ENCODE measurements at places on chromosomes 11 and 22.

DNA sequence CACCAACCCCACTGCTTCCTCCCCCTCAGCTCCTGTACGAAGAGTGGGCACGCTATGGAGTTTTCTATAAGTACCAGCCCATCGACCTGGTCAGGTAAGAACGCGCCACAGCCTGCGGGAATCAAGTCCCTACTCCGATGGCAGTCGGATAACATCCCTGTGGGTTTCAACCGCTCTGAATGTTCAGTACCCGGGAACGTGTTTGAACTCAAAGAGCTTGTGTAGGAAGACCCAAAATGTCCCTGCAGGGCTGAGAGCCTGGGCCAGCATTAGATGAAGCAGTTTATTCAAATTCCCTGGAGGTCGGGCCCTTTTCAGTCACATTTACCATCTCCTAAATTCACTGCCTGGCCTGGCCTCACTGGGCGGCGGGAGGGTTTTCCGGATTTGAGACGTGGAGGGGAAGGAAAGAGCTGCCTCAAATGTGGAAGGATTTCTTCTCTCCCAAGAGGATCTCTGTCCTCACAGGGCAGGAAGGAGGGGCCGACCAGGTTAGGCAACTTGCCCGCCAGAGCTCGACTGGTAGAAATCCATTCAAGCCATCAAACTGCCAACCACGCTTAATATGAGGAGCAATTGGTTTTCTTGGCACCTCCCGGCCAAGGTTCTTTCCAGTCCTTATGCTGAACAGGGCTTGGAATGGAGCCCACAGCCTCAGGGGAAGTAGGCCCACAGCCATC, 46.3 kb downstream of the ANO1 start:
- DNase-seq = no peak

- no peak for DNase-seq
These were observed 12.9 kb downstream of the TMEM132A start for GRCh38 chr11:60937144-60937527.

- no peak for DNase-seq
These were observed 35.1 kb upstream of the CUL5 start for GRCh38 chr11:107973641-107974040.

GRCh38 chr11:2771758-2772466, 72.1 kb upstream of the KCNQ1OT1 start:
- no peak for DNase-seq

DNA sequence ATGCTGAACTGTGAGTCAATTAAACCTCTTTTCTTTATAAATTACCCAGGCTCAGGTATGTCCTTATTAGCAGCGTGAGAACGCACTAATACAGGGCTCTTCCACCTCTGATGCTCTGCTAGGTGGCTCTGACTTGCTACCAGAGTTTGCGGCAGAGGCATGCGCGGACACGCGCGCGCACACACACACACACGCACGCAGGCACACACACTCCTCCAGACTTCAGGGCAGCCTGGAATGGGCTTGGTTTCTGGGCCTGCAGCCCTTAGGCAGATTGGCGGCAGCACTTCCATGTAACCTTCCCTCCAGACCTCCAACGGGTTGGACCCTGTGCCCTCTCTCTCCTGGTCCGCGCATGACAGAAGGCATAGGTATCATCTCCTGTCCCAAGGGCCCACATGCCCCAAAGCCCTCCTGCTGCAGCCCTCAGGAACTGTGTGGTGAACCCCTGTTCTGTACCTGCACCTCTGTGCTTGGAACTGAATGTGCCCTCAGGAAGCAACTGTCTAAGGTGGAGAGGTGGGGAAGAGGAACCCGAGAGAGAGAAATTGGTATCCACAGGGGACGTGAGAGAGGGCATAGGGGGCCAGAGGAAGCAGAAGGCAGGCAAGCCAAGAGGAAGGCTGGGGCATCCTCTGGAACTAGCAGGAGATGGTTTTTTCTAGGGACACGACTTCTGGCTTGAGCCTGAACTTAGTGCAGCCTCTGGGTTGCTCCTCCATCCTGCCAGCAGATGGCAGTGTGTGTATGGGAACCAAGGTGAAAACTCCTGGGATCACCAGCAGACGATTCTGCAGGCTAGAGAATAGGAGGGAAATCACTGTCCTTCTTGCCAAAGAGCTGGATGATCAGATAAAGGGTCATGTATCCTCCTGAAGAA, 23.4 kb upstream of the RIC3 start:
- peak; percentile 30 for DNase-seq

DNA sequence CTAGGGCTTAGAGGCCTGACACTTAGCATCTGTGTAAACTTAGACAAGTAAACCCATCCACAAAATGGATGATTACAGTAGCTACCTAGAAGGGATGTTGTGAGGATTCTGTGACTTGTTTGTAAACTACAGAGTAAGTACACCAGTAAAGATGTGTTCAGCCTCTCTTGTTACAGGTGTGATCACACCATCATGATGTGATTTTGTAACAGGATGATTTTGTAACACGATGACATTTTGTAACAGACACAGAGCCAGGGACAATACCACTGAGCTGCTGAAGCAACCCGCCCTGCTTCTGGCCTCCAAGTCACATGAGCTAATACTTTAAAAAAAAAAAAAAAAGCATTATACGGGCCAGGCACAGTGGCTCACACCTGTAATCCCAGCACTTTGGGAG, 17.0 kb downstream of the FADD start:
- no peak for DNase-seq

DNA sequence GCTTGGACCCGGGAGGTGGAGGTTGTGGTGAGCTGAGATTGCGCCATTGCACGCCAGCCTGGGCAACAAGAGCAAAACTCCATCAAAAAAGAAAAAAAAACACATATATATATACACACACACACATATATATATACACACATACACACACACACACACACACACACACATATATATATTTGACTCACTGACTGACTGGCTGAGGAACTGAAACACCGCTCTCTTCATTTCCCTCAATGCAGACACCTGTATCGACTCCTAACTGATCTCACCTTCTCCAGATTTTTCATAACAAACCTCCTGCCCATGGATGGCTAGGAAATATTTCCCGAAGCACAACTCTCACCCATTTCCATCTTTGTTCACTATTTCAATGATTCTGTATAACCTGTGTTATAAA, 140.7 kb upstream of the ANO3 start:
- no peak for DNase-seq

DNA sequence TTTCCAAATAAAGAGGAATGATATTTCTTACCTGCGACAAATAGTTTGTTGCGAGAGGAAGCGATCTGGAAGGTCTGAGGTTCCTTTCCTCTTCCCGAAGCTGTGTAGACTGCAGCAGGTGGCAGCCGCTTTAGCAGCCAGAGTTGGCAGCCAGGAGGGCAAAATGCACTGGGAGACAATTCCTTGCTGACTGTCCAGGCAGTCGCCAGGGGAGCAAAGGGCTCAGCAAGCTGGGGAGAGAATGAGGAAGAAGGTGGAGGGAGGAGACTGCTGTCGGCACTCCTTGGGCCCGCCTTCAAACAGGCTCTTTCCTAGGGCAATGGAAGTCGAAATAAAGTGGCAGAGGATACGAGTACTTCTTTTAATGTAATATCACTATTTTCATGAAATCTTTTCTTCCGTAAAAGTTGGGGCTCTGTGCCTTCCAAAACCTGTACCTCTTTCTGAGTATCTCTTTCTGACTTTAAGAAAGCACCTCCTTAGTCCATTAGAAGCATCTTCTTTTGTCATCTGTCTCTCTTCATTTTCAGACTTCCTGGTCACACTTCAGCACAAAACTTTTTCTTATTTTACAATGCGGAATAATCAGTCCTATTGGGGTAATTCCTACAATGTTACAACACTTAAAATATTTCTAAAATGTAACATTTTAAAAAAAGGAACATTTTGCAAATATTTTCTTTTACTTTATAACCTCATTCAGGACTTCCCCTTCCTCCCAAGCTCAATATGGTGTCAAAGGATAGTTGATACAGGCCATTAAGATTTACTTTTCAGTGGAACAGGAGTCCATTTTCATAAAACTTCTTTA, at the start of gene IL18:
TSS of gene IL18 (minus strand) at position 220 of the 811 bp plus-strand sequence. CDS start 9,041 bp downstream, outside the sequence.
- DNase-seq = no peak

GRCh38 chr11:61766353-61766841, 14.0 kb downstream of the MYRF start:
- DNase-seq = no peak

- no peak for DNase-seq
These were observed 25.4 kb upstream of the MYH9 start for GRCh38 chr22:36413022-36413775.

All from fibroblast of skin of left quadriceps (primary cell).